Lung (tissue), 17 donors: ENCODE measurements at places on chromosomes 6 and 20. TPM values are rescaled to one million over a fixed set of nuclear protein-coding genes. Genes with fewer than 3 reads are reported as not detected.

DPPA5 gene
- polyA plus RNA-seq = not detected

TGM3 gene
- polyA plus RNA-seq = 0.41 TPM

COL11A2 gene
- polyA plus RNA-seq = 0.32 TPM

CST2 gene
- polyA plus RNA-seq = 1.1 TPM

PSORS1C2 gene
- not detected for polyA plus RNA-seq

SMLR1 gene
- not detected for polyA plus RNA-seq

BANF2 gene
- not detected for polyA plus RNA-seq

RNF39 gene
- polyA plus RNA-seq = 1.3 TPM

COL21A1 gene
- 5.3 TPM for polyA plus RNA-seq
